Myocyte (in vitro differentiated cells): ENCODE measurements at places on chromosomes 1 and 21. TPM values are rescaled to one million over a fixed set of nuclear protein-coding genes. Genes with fewer than 3 reads are reported as not detected.

- DNase-seq, result no peak
These were observed 83.6 kb downstream of the LRRC8D start for GRCh38 chr1:89904219-89904980.

DNA sequence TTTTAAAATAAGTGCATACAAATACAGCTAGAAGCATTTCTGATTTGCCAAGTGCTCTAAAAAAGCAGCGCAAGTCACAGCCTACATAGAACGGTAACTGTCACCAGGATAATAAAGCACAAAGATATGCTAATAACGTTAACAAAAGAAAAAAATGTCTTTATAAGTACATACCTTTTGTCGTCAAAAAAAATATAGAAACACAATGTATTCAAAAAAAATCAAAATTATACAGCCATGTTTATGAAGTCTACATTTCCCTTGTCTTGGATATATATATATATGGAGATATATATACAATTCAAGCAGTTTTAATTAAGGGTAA is 3.2 kb downstream of the IRF2BP2 start:
- DNase-seq, result no peak

DNA sequence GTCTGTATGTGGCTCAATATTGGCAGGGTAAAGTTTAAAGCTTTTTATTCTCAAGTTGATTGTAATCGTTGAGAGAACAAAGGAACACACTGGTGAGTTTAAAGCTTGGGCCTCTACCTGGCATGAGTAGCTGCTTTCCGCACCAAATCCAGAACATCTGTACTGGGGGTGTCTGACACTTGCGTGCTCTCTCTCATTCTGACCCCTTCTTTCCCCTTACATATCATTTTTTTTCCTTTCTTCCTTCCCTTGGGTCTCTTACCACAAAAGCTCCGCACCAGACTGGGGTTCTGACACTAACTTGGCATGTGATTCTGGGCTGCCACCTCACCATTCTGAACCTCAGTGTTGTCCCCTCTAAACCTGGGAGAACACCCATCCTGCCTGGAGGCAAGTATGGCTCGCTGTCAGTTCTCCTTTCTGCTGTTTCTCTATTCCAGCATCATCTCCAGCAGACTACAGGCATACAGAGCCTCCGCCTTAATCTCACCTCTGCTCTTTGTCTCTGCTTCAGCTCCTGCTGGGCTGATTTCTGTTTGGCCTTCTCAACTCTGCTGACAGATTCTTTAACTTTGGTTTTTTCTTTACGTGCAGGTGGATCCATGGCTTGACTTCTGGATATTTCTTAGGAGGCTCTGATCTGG is 859 bp upstream of the ERMAP start:
- no peak for DNase-seq

DNA sequence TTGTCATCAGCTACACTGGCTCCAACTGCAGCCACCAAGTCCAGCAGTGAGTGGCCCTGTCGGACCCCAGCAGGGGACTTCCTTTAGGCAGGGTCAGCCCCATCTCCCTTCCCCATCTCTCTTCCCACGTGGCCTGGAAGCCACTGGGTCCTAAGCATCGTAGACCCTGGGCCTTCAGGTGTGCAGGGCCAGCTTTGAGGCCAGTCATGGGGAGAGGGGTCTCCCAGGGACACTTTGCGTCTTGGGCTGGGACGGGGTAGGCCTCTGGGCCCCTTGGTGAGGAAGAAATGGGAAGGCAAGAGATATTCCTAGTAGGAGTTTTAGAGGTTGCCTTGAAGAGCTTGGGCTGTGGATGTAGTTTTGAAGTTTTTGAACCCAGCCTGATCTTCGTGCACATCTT is 12.1 kb upstream of the MIIP start:
- no peak for DNase-seq

DNA sequence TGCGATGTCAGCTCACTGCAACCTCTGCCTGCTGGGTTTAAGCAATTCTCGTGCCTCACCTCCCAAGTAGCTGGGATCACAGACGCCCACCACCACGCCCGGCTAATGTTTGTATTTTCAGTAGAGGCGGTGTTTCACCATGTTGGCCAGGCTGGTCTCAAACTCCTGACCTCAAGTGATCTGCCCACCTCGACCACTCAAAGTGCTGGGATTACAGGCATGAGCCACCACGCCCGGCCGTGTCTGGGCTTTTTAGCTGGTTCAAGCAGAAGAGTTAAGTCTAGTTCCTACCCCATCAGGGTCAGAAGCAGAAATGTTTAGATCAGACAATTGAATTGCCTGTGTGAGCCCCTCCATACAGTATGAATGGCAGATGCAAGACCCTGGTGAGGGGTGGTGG is 27.7 kb upstream of the RIPK4 start:
- DNase-seq, result no peak

Gene PLA2G4A
- not detected in 2 replicates for total RNA-seq

Gene EXO1
- 0.21 and 1.3 TPM in 2 replicates for total RNA-seq
